A549 treated with RU486 at 1 μM for 4 hours (cell line): ENCODE measurements at places on chromosomes 2 and 18. TPM values are rescaled to one million over a fixed set of nuclear protein-coding genes. Genes with fewer than 3 reads are reported as not detected.

AMER3 gene
- total RNA-seq, result not detected in 5 replicates

SPP2 gene
- not detected in 5 replicates for total RNA-seq

TIGD1 gene
- total RNA-seq, result 4.0 to 5.3 TPM (median 5.0 TPM) in 5 replicates

KLHL29 gene
- 3.2 to 5.6 TPM (median 4.1 TPM) in 5 replicates for total RNA-seq

PPP1R1C gene
- 1.7 to 3.3 TPM (median 1.8 TPM) in 5 replicates for total RNA-seq

SERPINB12 gene
- not detected in 5 replicates for total RNA-seq

BOLA3 gene
- total RNA-seq, result 116 to 169 TPM (median 128 TPM) in 5 replicates

LYPD1 gene
- total RNA-seq, result 12.7 to 20.4 TPM (median 15.6 TPM) in 5 replicates

FOXD4L1 gene
- total RNA-seq, result 0.21 to 0.58 TPM (median 0.28 TPM) in 5 replicates

GREB1 gene
- total RNA-seq, result 1.8 to 3.7 TPM (median 3.0 TPM) in 5 replicates
